CD4-positive, alpha-beta T cell treated with Interleukin-17A for 1 hour (primary cell): ENCODE measurements at places on chromosomes 4 and X.
A peak's percentile ranks its signal among the peaks of the same experiment; 100 is the strongest.

- peak; percentile 19 for DNase-seq
These were observed 214.0 kb upstream of the UGT8 start for GRCh38 chr4:114384629-114385028.

GRCh38 chr4:89056953-89057398 lies at the start of gene FAM13A:
Gene FAM13A (minus strand): TSS chr4:89057185. CDS start chr4:89056964, 221 bp downstream.
- DNase-seq: no peak

GRCh38 chr4:13852411-13852810 lies 224.9 kb upstream of the BOD1L1 start:
- no peak for DNase-seq

DNA sequence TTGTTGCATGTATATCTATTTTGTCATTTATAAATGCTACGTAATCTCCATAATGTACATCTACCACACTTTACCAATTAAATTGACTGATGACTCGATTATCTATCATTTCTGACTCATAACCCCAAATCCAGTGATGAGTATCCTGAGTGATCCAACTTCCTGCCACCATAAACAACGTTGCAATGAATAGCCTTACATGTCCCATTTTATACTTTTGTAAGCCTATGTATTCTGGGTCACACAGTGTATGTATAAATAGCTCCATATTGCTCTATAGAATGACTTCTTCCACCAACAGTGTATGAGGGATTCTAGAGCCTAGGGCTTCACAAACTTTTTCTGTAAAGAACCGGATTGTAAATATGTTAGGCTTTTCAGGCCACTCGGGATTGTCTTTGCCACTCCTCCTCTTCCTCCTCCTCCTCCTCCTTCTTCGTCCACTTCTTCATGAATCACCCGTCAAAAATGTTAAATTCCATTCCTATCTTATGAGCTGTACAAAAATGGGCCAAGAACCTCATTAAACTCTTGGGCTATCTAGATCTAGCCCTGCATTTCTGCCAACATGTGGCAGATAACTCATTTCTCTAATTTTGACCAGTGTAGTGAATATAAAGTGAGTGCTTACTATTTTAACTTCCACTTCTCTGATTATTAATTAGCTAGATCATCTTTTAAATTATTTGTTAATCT lies 672.2 kb upstream of the AMOT start:
- no peak for DNase-seq

GRCh38 chr4:158906073-158906472 lies 137.2 kb downstream of the FNIP2 start:
- peak; percentile 47 for DNase-seq

DNA sequence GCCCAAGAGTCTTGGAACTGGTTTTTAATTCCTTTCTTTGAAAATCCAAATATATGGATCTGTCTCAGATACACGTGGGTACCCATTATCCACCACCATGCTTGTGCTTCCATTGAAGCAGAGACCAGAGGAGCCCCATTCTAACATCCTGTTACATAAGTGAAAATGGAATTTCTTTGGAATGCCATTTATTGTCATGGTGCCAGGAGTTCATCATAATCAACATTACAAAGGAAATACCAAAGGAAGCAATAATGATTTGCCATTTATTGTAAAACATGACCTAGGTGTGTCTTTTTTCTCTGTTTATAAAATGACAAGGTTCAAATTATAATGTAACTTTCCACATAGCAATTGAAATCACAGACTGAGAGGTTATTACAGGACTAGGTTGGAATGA lies 61.7 kb downstream of the PALLD start:
- DNase-seq: no peak

GRCh38 chrX:109880629-109881028 lies 122.3 kb upstream of the TMEM164 start:
- DNase-seq: no peak
